Activated T-cell treated with anti-CD3 and anti-CD28 coated beads, Interleukin-2, amount 50 U/mL, for 72 hours (primary cell): ENCODE measurements at places on chromosomes 16 and 17. TPM values are rescaled to one million over a fixed set of nuclear protein-coding genes. Genes with fewer than 3 reads are reported as not detected.
A peak's percentile ranks its signal among the peaks of the same experiment; 100 is the strongest.

- DNase-seq, result peak; percentile 45
Measured at GRCh38 chr17:10316801-10317542, 55.8 kb downstream of the MYH13 start.

GRCh38 chr16:11658896-11659708, 9.2 kb upstream of the SNN start:
- DNase-seq, result no peak

DNA sequence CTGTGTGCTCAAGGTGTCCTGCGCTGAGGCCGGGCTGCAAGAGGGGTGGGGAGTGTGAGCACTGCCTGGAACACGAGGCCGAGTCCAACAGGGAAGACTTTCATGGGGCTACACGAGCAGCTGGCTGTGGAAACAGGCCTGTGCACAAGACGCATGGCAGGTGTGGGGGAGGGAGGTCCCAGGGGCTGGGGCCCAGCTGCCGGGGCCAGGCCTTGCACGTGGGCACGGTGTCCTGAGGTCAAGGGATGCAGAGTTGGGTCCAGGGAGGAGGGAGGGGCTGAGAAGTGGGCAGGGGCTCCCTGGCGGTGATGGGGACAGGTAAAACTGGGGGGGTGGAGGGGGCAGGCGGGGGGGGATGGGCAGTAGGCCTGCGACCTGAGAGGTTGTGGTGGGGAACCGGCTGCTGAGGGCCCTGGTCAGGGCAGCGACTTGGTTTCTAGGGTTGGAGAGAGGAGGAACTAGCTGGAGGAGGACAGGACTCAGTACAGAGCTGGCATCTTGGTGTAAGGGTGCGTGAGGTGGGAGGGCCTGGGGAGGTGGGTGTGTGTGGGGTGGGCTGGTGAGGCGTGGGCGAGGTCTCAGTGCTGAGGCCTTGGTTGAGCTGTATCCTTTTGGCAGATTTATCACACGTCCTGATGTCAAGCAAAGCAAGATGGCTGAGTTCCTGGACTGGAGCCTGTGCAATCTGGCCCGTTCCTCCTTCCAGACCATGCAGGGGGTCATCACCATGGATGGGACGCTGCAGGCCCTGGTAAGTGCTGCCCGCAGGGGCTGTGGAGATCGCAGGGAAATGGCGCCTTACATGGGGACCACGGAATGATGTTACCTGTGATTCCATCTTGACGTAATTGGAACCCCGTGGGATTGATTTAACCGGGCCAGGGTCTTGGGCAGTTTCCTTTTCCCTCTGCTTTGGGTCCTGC, 29.4 kb downstream of the TBCD start:
- no peak for DNase-seq

- peak; percentile 28 for DNase-seq
Measured at GRCh38 chr17:64992325-64992802, 64.2 kb downstream of the GNA13 start.

GRCh38 chr17:17749921-17750320, 68.7 kb downstream of the RAI1 start:
- DNase-seq, result peak; percentile 54

DNA sequence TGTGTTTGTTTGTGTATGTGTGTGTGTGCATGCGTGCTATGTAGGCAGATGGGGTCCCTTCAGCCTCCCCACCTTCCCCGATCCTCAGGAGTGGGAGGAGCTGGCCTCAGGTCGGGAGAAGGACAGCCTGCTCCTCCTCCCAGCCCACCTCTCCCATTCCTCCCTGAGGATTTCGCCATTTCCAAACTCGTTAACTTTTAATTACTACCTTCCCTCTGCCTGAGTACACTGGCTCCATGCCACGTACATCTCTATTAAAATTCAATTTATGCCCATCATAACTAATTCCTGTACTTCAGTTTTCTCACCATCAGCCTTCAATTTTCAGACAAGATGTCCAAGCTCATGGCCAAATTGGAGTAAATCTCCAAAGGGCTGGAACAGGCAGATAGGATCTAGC, 148.6 kb downstream of the SDK2 start:
- DNase-seq, result no peak

GRCh38 chr16:71387045-71387871, 28.7 kb downstream of the CALB2 start:
- no peak for DNase-seq

DNA sequence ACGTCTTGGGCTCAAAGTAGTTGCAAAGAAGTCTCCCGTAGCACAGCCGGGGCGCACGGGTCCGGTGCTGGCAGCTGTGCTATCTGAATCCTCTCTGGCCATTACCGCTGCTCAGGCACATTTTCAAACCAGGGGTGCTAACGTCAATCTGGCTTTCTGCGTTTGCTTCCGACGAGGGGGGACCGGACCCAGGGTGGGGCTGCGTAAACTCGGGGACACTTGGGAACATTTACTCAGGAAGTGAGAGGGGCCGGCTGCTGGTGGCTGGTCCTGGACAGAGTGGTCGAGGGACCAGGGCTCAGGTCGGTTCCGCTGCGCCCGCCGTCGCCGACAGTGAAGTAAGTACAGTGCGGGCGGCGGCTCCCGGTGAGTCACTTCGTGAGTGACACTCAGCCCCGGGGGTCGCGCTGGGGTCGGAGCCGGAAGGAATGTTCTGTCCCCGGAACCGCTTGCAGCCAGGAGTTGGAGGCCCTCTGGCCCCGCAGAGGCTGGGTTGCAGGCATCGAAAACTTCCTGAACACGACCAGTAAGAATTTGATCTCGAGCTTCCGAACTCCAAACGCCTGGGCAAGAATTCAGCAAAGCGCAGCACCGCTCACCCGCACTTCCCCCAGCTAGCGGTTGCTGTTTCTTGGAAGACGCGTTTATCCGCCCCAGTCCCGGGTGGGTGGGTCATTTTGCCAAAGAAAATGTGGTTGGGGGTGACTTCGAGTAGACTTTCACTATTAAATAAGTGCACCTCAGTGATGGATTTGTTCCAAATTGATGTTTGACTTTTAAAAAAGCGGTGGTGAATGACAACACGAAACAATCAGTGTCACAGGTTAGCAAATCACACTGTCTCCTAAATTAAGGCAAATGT, 1.4 kb upstream of the HS3ST3B1 start:
- peak; percentile 57 for DNase-seq

DNA sequence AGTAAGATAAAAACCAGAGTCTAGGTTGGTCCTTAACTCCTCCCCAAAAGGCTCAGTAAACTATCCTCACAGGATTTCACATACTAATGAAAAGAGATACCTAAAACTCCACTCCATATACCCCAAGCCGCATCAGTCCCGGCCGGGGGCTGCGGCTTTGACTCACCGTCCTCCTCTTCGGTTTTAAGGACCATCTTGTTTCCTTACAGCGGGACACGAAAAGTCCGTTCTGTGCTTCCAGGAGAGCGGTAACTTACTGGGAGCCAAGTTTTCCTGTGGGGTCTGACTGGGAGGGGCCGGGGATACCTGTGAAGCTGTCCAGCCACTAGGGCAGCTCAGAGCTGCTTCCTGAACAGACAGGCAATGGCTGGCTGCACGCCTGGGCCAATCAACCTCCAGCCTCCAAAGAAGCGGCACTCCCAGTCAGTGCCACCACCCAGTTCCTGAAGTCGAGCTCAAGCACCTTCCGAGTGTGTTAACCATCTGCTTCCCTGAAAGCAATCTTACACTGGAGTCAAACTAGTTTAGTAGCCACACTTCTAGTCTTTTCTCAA, 45.5 kb downstream of the CYTH1 start:
- DNase-seq, result peak; percentile 61

The EPN3 gene
- total RNA-seq, result not detected

The GP2 gene
- not detected for total RNA-seq

- no peak for DNase-seq
Measured at GRCh38 chr16:4591706-4592470, 22.8 kb downstream of the UBALD1 start.

The CCL13 gene
- total RNA-seq, result not detected

The TBC1D3I gene
- total RNA-seq, result 2.5 TPM
